Activated CD8-positive, alpha-beta memory T cell treated with anti-CD3 and anti-CD28 coated beads for 48 hours (primary cell): ENCODE measurements at places on chromosomes 2 and 18.

- DNase-seq: no peak
Measured at GRCh38 chr2:191152482-191153240, 1.9 kb upstream of the STAT4 start.

DNA sequence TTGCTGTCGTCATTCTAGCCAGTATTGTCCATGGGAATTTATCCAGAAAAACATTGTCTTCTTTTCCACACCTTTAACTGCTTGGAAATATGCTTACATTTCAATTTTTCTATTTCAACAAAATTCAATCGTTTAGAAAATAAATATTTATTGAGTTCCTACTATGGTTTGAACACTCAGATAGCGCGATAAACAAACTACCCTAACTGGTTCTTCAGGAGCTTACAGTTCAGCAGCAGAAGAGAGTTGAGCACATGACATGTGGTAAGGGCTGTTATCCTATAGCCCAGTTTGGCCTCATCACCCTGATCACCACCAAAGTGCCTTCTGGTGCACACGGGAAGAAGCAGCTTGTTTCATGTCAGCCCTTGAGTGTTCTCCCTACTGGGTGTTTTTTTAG, 375.2 kb upstream of the SMIM21 start:
- no peak for DNase-seq

- no peak for DNase-seq
Measured at GRCh38 chr2:206176121-206176520, 16.4 kb downstream of the EEF1B2 start.

- no peak for DNase-seq
Measured at GRCh38 chr2:23132823-23133595, 252.0 kb upstream of the KLHL29 start.

- DNase-seq: no peak
Measured at GRCh38 chr18:25464227-25464626, 112.3 kb upstream of the ZNF521 start.

- DNase-seq: no peak
Measured at GRCh38 chr2:230666885-230667712, 45.5 kb upstream of the CAB39 start.

DNA sequence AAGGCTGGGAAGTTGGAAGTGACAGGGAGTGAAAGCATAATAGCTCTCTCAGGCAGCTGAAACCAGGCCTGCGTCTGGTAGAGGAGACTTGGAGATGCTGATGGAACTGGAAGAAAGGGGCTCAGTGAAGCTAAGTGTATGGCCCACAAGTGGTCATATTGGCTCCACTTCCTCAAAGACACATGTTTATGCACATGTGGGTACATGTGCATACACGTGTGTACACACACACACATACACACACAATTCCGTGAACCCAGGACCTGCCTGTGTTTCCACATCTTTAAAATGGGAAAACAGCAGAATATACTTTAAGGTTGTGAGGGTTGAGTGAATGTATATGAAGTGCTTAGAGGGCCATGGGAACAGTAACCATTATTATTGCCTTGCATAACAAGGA, 160.9 kb downstream of the ARL6IP6 start:
- DNase-seq: no peak

DNA sequence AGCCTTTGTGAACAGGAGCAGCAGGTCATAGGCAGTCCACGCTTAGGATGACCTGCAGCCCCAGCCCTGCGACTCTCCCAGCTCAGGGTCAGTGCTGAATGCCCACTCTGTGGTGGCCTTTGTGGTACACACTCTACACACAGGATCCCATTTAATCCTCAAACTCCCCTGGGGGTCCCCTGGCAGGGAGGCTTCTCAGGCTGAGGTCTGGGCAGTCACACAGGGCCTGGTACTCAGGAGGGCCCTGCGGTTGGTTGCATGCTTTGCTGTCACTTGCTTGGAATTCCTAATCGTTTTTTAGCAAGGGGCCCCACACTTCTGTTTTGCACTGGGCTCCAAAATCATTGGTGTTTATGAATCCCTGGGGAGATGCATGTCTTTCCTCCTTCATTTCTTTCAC, 113.0 kb downstream of the EML6 start:
- DNase-seq: no peak

DNA sequence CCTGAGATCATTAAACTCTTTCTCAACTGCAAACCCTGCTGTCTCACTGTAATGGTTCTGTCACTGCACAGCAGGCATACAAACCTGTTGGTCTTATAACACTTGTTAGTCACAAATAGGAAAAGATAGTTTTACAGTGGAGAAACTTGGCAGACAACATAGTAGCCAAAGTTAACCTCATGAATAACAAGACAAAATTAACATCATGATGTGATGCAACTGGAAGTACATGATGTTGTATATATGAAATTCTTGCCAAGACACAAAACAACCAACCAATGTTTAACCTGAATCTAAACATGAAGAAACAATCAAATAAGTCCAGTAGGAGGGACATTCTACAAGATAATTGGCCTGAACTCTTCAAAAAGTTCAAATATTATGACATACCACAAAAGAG, 189.3 kb downstream of the RNF152 start:
- DNase-seq: no peak

- DNase-seq: peak; percentile 5
Measured at GRCh38 chr2:44358503-44358902, 2.8 kb downstream of the PREPL start.

DNA sequence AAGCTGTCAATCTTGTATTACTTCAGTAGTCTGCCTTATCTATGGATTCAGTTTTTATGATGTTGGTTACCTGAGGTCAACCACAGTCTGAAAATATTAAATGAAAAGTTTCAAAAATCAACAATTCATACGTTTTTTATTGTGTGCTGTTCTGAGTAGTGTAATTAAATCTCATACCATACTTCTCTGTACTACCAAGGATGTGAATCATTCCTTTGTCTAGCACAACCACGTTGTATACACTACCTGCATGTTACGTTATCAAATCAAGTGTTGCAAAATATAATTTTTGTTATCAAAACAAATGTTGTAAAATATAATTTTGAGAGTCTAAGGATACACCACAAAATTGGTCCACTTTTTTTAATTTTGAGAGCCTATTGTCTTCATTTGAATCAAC, 590.2 kb upstream of the SETBP1 start:
- no peak for DNase-seq

DNA sequence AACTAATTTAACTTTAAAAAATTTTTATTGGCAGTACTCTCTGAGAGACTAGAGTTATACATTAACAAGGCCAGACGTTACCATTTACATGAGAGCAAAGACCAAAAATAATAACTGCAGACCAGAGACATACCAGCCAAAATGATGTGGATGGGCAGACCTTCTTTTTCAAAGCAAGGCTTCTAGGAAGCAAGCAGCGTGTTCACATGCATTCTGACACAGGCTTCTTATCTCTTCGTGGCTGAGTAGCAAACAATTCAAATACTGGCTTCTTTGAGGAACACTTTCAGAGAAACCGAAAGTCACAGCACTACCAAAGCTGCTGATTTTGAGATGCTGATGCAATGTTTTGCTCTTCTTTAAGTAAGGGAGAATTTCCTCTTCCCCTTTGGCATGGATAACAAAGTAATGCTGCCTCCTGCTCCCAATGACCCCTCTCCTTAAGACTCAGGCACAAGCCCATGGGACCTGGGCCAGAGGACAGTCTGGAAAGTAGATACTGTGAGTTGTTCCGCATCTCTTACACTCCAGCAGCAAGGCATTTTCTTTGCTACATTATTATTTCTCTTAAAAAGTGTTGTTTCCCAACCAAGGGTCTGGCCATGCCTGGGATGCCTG, 181.9 kb downstream of the MREG start:
- no peak for DNase-seq

GRCh38 chr2:128593879-128594650, 275.4 kb upstream of the HS6ST1 start:
- DNase-seq: no peak

DNA sequence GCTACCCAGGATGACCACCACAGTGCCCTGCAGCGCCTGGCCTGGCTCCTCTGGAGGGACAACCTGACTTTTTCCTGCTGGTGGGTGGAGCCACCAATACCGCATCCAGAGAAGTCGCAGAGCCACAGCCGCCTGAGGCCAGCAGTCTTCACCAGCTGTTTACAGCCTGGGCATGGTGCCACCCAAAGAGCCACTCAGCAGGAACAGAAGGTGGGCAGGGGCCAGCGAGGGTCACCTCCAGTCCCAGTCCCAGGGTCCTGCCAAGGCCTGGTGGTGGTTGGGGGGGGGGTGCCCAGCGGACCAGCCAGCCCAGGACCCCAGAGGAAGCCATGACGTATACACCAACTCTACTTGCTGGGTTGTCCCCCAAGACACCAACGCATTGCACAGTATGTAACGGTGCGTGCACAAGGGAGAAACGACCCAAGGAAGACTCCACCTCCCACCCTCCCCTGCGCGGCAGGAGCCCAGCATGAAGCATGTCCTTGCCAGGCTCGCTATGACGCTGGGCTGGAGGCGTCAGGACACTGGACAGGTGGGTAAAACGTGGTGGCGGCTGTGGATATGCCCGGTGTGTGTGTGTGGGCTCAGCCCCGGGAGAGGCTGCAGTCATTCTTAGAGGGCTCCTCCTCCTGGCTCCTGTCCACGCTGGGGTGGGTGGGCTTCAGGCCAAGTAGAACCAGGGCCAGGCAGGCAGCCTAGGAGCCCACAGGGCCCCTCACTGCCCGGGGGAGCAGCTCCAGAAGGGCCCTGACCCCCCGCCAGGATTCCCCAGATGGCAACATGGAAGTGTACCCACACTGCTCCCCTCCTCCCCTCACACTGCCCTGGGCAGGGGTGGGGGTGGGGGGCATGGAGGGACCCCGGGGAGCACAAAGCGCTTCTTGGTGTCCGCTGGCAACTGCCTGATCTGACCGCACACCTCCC, 49.3 kb downstream of the HS6ST1 start:
- DNase-seq: no peak

- DNase-seq: peak; percentile 60
Measured at GRCh38 chr2:96116879-96117533, 635 bp upstream of the ADRA2B start.

DNA sequence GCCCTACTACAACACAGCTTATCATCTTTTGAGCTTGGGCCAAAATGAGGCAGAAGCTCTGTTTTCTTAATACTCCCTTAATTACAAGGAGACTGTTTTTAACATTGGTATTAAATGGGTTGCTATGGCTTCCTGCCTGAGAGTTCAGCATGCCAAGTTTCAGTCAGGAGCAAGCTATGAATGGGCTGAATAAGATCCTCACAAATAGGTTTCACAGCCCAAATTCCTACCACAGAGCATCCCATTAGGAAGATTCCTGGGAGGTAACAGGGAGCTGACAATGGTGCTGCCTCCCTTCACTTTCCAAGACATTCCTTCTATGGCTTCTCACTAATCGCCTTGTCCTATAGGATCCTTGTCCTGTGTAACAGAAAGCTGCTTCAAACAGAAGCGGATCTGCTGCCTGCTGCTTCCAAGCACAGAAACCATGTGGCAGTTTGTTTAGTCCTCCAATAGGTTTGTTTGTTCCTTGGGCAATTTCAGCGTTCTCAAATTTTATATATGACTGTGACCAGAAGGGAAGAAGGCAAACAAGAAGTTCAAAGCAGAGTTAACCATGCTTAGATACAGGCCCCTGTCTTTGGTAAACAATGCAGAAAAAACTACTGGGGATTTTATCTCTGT, 70.9 kb downstream of the NCKAP5 start:
- DNase-seq: no peak

DNA sequence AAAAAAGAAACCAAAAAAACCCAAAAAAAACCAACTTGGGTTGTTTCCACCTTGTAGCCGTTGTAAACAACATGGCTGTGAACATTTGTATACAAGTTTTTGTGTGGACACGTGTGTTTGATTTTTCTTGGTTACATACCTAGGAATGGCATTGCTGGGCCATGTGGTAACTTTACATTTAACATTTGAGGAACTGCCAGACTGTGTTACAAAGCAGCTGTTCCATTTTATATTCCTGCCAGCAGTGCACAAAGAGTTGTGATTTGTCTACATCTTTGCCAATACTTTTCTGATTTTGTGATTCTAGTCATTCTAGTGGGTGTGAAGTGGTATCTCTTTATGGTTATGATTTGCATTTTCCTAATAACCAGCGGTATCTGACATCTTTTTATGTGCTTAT, 22.5 kb downstream of the LPIN1 start:
- DNase-seq: no peak

GRCh38 chr2:16824472-16824871, 158.8 kb upstream of the CYRIA start:
- no peak for DNase-seq

DNA sequence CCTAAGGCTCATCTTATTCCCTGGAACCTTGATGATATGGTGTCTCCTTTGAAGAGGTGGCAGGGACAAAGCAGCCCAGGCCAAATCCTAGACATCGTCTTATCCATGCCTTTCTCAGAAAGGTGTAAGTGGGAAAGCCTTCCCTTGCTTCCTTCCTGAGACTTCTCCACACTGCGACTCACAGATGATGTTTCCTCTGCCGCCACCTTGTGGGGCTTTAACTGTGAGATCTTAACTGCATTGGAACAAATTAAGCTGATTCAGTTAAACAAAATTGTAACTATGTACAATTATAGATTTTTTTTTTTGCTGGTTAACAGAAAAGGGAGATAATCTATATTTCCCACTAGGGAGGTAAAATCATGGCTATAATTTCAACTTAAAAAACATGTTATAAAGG, 10.0 kb upstream of the GCA start:
- no peak for DNase-seq

DNA sequence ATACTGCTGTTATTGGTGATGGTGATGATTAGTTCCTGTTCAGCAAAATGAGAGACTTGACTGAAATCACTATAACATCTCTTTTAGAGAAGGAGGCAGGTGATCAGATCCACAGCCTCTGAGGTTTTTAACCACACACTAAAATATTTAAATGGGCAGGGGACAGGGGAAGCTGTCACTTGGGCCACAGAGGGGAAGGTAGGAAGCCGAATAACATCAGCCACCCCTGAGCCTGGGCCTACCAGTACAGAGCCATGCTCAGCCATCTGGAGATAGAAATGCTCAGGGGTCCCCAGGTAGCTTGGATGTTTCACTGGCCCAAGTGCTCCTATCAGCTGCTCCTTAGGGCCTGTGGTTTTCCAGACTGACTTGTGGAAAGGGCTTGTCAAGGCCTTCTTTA, 122.3 kb downstream of the MRO start:
- DNase-seq: no peak

DNA sequence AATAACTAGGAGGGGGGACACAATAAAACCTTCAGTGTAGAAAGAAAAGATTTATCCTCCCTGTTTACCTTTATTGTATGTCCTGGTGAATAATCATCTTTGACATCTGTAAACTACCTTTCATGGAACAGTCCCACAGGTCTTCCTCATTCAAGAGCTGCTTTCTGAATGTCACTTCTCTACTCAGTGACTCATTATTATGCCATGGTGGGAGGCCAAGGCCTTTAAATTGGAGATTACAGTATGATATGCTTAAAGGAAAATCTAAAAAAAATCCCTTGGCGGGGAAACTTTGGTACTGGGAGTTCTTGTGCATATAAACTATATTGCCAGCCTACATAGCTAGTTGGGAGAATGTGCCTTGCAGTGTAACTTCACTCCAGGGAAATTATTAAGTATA, 713.0 kb downstream of the TDRD15 start:
- no peak for DNase-seq

- DNase-seq: no peak
Measured at GRCh38 chr2:57333221-57333620, 713.4 kb upstream of the VRK2 start.
